ENCODE measurements at places on chromosomes 2 and 18.
A peak's percentile ranks its signal among the peaks of the same experiment; 100 is the strongest.

- DNase-seq = no peak
Measured at GRCh38 chr2:61210332-61210981, 48.5 kb downstream of the C2orf74 start.

GRCh38 chr18:9172506-9173127 is 36.0 kb downstream of the ANKRD12 start:
- no peak for DNase-seq

DNA sequence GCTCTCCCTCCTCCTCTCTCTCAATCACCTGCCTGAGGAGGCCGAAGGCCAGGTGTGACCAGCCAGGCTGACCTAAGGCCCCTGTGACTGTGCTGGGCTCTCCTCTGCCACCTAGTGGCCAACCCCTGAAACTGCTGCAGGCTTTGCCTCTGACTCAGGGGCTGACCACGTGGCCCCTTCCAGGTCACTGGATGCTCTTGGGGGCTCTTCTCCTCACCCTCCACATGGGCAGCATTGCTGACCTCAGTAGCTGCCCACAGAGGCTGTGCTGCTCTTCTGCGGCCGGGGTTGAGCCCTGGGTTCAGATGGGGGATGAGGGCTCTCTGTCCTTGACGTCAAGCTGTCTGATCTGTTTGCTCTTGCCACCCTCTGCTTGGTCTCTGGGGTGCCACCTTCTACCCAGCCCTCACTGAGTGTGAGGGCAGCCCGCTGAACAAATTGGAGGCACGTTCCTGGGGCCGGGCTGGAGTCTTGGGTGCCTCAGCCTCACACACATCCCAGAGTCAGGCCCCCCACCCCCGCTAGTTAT is 122.7 kb downstream of the TWIST2 start:
- DNase-seq = no peak

DNA sequence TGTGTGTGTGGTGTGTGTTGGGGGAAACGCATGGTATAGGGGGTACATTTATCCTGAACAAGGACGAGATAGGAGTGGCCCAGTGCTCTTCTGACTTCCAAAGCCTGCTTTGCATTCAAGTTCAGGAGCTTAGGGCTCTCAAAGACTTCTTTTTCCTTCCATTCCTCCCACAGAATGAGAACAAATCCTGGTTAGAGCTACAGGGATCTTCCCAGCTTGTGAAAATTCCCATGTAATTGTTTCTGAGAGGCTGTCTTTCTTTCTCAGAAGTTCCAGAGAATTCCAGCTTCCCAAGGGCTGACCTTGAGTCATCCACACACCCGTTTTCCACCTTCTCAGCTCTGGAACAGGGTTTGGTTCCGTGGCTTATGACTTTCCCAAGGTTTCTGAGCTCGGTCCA is 38.9 kb downstream of the FASTKD2 start:
- no peak for DNase-seq

- no peak for DNase-seq
Measured at GRCh38 chr2:240584486-240585031, 2.0 kb upstream of the CAPN10 start.

DNA sequence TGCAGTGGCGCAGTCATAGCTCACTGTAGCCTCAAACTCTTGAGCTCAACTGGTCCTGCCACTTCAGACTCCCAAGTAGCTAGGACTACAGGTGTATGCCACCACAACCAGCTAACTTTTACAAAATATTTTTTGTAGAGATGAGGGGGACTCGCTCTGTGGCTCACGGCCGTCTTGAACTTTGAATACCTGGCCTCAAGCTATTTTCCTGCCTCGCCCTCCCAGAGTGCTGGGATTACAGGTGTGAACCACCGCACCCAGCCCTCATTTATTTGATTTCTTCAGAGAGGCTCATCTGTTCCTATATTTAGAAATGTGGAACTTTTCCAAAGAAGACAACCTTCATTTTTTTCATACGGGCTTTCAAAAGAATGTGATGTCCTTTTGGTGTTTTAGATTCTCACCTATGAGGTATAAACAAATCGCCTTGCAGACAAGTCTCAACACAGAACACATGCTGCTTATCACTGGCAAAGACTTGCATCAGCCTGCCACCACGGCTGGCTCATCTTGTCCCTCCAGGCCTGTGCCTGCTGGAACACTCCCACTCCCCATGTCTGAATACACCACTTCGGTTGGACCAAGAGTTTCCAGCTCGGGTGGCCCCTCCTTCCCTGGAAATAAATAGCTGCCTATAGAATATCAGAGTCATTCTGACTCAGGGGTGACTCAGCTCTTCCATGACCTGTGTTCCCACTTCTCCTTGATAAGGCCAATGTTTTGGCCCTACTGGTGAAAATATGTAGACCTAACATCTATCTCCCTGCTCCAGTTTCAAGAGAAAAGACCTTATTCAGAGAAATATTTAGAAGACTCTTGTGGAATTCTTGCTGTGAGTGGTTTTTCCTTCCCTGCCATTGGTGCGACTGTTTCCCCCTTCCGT is 202.6 kb downstream of the TGIF1 start:
- no peak for DNase-seq

DNA sequence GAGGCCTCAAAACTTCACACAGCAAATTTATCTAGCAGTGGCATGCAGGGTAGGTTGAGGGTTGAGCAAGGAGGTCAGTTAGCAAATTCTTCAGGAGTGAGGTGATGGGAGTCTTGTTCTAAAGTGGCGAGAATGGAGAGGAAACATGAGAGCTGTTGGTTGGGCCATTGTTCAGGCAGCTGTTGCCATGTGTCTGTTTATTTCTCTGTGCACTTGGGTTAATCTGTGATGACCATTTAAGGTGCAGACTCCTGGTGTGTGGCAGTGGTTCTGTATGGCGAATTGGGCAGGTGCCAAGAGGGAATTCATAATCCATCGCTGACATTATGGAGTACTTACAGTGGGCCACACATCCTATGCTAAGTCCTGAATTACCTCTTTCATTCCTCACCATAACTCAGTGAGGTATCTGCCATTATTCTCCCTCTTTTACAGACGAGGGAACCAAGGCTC is 30.4 kb downstream of the TMEM178A start:
- no peak for DNase-seq

- DNase-seq = no peak
Measured at GRCh38 chr2:25105336-25106085, 62.9 kb downstream of the POMC start.

- no peak for DNase-seq
Measured at GRCh38 chr2:18966131-18966530, 376.8 kb upstream of the NT5C1B start.

DNA sequence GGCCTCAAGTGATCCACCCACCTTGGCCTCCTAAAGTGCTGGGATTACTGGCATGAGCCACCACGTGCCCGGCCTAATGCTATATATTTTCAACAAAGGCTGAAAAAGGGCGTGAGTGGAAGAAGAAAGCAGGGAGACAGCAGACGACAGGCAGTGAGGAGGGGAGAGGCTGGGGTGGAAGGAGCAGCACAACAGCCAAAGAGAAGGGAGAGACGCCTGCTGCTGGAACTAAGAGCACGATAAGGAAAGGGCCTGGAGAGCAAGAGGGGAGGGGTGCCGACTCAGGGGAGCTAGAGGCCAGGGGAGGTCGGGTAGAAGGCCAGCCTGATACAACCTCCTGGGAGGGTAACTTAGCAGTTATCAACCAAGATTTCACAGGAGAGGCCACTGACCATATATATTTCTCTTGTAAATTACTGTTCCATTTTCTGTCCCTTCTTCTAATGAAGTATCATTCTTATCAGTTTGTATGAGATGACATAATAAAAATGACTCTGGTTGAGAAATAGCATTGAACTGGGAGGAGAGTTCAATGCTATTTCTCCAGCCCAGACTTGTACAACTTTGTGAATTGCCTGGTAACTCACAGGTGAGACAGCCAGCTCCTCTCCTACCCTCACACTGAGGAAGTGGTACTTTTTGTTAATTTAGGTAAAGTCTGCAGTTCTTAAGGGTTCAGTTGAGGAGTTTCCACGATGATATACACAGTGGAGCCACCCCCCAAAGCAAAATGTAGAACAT is 5.8 kb upstream of the RNU4ATAC start:
- DNase-seq = no peak

DNA sequence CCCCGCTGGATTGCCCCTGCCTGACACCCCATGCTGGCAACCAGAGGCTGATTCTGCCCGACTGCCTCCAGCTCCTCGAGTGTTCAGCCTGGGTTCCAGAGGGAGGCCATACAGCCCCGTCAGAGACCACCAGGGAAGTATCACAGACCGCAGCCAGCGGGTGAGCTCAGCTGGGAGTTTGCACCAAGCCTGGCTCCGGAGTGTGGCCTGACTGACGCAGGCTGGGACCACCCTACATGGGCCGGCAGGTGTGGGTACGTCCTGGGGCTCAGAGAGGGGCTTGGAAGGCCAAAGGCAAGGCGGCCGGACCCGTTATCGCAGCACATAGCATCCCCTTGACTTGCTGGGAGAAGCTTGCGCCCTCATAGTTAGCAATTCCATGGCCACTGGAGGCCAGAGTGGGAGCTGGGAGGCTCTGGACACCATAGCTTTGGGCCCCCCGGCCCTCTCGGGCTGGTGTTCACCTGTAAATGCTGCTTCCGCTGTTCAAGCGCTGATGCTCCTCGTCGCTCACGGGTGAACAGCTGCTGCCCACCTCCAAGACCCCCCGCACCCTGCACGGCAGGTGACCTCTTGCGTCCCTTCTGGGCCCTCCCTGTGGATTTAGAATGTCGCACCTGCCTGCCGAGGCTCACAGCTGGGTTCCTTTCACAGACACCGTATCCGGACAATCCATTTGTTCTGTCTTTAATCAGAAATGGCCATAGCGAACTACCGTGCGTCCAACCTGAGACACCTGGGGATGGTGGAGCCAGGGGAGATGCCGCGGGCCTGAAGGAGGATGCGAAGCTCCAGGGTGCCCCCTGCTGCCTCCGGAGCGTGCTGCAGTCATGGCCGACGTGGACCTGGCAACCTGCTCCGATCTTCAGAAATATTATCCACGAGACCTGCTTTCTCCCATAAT is 31.2 kb upstream of the SLC66A3 start:
- DNase-seq = peak; percentile 90

DNA sequence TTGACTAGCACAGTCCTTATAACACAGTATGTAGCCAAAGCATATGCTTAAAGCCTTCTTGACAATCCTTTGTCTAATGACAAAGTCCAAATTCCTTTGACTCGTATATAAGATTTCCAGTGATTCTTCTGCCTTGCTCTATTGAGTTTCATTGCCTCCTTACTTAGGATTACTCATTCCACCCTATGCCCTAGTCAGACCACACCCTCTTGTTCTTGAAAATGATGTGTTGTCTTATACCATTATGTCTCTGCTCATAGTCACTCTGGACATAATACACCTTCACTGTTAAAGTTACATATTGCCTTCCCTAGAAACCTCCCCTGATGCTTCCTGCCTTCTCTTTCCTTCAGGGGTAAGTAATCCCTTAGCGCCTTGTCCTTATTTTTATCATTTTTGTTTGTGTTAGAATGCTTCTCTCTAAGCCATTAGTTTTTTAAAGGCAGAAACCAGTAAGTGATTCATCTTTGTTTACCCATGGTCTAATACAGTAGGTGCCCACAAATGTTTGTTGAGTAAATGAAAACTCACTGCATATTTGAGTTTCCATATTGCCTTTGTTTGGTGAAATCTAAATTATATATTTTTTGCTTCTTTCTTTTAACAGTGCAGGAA is 19.3 kb downstream of the GPD2 start:
- DNase-seq = no peak

GRCh38 chr18:41113885-41114482 is 841.0 kb upstream of the PIK3C3 start:
- no peak for DNase-seq

- peak; percentile 41 for DNase-seq
Measured at GRCh38 chr18:24014986-24015638, 558 bp downstream of the TTC39C start.

DNA sequence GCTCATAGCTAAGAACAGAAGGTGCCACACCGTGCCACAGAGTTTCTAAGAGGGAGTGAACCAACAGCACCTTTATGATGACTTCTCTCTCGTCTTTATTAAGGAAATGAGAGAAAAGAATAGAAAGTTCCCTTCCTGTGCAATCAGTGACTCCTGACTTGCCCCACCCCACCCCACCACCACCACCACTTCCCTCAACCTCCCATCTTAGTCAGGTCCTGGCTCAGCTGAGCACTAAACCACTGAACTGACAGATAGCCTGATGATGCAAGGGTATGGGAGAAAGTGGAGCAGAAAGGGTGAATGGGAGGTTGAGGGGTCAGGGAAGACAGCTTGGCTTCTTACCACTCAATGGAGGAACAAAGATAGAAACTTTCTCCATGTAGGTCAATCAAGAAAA is 75.2 kb upstream of the RMDN2 start:
- DNase-seq = no peak

DNA sequence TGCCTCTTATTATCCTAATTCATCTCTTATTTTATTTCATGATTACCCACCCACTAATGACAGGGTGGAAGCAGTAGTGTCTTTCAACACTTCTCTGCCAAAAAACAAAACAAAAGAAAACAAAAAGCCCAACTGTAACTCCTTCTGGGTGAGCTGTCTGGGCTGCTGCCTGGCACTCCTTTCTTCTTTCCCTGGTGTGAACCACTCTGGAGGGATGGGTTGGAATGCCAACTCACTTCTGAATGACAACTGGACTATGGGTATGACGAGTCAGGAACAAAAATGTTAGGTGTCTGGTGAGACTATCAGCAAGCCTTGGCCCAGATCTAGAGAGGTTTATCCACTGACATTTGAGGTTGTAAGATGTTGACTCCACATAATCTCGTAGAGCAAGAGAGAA is 88.3 kb upstream of the ITGB6 start:
- no peak for DNase-seq

DNA sequence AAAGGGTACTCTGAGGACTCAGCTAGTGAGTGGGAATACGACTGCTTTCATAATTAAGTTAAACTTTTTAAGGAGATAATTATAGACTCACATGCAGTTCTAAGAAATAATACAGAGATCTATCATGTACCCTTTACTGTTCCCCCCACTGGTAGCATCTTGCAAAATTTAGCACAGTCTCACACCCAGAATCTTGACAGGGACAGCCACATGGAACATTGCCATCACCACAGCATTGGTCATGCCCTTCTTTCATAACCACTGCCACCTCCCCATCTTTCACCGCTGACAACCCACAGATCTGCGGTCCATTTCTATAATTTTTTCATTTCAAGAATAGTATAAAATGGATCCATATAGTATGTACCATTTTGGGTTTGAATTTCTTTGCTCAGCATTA is 37.8 kb downstream of the ARHGEF4 start:
- no peak for DNase-seq
